CD4-positive, alpha-beta memory T cell (primary cell): ENCODE measurements at places on chromosomes 5 and 9. TPM values are rescaled to one million over a fixed set of nuclear protein-coding genes. Genes with fewer than 3 reads are reported as not detected.

- DNase-seq, result no peak
Observed at GRCh38 chr9:121816845-121817450, 165.5 kb downstream of the DAB2IP start.

DNA sequence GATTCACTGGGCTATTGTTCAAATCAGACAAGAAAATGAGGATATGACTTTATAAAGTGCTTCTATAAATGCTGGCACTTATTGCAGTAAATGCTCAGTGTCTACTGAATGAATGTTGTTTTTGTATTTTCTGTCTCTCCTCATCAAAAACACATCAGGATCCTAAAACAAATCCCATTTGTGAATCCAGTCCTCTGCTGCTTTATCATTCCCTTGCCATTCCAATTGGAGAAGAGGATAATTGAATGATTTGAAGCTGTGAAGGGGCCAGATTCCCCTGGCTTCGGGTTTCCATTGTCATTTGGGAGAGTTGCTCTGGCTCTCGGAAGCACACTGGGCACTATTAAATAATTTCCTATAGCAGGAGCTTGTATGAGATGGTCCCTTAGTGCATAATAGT lies 666.8 kb downstream of the ACTL7B start:
- DNase-seq, result no peak

GRCh38 chr5:94613583-94613982 lies 4.8 kb downstream of the KIAA0825 start:
- no peak for DNase-seq

- DNase-seq, result no peak
Observed at GRCh38 chr5:83518319-83519061, 46.9 kb downstream of the VCAN start.

DNA sequence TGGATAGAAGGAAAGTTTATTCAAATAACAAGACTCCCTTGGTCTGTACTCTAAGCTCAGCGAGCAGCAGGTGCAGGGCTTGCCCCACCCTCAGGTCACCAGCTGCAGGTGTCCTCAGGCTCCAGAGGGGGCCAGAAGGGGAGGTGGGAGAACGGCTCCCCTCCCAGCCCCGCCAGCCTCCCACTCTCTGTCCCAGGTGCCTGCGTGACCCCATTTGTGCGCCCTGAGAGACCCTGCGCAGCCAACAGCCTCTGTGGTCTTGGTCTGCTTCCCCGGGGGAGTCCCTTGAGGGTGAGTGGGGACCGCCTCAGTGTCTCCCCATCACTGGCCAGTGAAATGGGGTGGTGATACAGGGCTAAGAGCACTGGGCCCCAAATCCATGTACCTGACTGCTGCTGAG lies 62.3 kb upstream of the STXBP1 start:
- no peak for DNase-seq

DNA sequence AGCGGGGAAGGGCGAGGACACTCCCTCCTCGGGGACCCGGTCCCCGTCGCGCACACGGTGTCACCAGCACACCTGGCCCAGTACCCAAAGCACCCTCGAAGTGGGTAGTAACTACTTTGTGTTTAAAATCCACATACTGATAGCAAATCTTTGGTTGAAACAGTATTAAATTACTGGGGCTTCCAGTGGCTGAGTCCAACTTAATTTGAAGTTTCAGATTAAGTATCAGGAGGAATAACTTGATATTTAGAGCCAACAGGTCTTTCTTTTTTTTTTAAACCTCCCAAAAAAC lies 615 bp downstream of the ATG10 start:
- no peak for DNase-seq

The ARL14EPL gene
- not detected for total RNA-seq
